Stimulated activated CD8-positive, alpha-beta memory T cell treated with anti-CD3 and anti-CD28 coated beads, Interleukin-2, amount 100 ng/mL, for 1 hour (primary cell): ENCODE measurements at places on chromosomes 7 and 10.

GRCh38 chr7:155395176-155395797 is 62.6 kb upstream of the EN2 start:
- DNase-seq, result no peak

GRCh38 chr10:122419876-122420623 is 34.4 kb upstream of the ARMS2 start:
- DNase-seq, result no peak

GRCh38 chr10:119306514-119306951 is 99.2 kb downstream of the GRK5 start:
- peak; percentile 45 for DNase-seq

DNA sequence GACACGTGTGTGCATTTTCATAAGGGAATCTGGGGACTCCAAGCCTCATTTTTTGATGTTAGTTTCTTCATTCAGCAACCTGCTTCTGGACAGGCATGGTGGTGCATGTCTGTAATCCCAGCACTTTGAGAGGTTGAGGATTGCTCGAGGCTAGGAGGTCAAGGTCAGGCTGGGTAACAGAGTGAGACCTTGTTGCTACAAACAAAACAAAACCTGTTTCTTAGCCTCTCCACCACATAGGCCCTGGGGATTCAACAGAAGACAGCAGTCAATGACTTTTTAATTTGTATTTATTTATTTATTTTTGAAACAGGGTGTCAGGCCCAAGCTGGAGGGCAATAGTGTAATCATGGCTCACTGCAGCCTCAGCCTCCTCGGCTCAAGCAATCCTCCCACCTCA is 6.9 kb upstream of the CYTH3 start:
- DNase-seq, result no peak

DNA sequence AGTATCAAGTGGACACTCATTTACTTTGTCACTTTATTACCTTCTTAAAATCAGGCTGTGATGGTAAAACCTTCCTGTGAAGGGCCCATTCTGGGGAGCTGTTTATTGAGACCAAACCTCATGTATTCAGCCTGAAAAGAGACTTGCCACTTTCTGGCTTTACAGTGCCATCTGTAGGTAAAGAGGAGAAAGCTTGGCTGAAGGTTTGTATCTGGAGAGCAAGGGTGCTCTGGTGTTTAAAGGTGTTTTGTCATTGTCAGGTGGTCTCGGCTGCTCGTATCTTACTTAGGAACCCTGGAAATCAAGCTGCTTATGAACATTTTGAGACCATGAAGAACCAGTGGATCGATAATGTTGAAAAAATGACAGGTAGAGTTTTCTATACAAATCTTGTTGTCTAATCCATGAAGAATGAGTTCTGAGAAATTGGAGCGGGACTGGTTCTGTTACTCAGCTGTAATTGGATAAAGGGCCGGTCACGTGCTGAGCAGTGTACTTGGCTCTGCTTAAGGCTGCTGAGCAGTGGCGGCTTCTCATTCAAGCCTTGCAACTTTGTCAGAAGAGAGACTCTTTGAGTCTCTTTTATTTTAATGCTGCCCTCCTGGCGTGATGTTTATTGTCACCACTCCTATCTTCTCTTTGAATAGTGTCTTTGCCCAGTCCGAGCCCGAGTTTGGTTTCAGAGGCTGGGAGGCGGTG is 46.9 kb downstream of the AP3M1 start:
- DNase-seq, result no peak

- no peak for DNase-seq
These were observed 49.0 kb downstream of the SLIT1 start for GRCh38 chr10:97136756-97137155.

DNA sequence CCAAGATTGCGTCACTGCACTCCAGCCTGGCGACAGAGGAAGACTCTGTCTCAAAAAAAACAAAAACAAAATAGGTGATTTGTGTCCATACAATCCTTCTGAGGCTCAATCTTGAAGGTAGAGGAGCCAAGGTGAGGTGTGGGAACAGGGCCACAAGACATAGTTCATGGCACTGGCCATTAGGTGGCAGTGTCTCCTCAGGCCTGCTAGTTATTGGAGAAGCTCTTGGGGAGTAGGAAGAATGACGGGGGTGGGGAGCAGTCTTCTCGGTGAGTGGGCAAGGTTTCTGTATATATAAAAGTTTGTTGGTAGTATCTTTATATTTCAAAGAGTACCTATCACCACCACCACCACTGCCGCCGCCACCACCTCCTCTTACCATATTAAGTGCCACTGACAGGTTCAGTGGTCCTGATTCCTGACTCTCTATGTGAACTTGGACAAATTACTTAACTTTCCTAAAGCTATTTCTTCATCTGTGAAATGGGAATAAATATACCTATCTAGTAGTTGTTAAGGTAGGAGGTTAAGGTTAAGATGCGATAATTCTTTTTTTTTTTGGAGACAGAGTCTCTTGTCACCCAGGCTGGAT is 24.0 kb downstream of the CCSER2 start:
- DNase-seq, result no peak

- peak; percentile 68 for DNase-seq
These were observed 12.4 kb downstream of the PRSS2 start for GRCh38 chr7:142782922-142783900.

- no peak for DNase-seq
These were observed 69.5 kb upstream of the ZNF438 start for GRCh38 chr10:31101123-31101522.

GRCh38 chr7:51647931-51648351 is 331.3 kb upstream of the COBL start:
- no peak for DNase-seq

- DNase-seq, result no peak
These were observed 75.9 kb downstream of the LMBR1 start for GRCh38 chr7:156816943-156817572.

GRCh38 chr10:114151486-114151885 is 22.5 kb downstream of the CCDC186 start:
- DNase-seq, result no peak

DNA sequence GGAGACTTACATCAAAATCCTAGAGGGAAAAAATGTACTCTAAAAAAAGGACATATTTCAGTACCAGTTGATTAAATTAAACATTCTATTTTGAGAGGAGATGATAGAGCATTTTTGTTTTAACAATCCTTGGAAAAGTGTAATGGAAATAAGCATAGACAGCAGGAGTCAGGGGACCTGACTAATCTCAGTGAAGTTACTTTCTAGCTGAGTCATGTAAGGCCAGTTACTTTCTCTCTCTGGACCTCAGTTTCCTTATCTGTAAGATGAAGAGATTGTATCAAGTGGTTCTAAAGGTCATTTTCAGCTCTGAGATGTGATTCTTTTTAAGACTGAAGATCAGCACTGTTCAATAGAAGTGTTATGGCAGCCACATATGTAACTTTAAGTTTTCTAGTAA is 44.1 kb downstream of the VTI1A start:
- no peak for DNase-seq

- DNase-seq, result no peak
These were observed 106.7 kb upstream of the CAV2 start for GRCh38 chr7:116392806-116393205.

GRCh38 chr7:155124706-155125105 is 54.6 kb downstream of the HTR5A start:
- no peak for DNase-seq

GRCh38 chr7:38168890-38169570 is 9.0 kb upstream of the STARD3NL start:
- no peak for DNase-seq

- DNase-seq, result no peak
These were observed 146.3 kb downstream of the GPR85 start for GRCh38 chr7:112940314-112940732.

DNA sequence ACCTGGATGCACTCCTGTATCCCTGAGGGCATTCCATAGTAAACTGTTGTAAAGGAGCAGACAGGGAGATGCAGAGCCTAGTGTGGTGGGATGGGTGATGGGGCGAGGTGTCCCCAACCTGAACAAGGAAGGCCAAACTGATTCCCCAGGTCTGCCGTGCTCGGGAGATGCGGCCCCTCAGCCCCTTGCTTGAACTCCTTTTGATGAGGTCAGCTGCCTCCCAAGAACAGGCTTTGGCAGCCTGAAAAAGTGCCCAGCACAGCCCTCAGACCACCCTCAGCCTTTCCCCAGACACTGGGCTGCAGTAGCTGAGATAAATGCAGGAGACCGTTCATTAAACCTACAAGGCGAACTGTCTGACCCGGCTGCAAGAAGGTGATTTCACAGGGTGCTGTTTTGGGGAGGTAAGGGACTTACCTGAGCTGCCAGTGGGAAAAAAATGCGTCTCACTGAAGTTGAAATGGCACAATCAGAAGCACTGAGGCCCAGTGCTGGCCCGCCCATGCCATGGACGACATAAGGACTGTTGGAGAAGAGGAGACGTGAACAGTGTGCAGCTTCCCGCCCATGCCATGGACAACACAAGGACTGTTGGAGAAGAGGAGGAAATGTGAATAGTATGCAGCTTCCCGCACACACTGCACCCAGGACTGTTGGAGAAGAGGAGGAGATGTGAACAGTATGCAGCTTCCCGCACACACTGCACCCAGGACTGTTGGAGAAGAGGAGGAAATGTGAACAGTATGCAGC is 148.4 kb upstream of the FAM20C start:
- no peak for DNase-seq
